ENCODE measurements at places on chromosomes 6 and 20.
A peak's percentile ranks its signal among the peaks of the same experiment; 100 is the strongest.

GRCh38 chr6:165599596-165600487 lies 63.2 kb downstream of the PDE10A start:
- DNase-seq: no peak

DNA sequence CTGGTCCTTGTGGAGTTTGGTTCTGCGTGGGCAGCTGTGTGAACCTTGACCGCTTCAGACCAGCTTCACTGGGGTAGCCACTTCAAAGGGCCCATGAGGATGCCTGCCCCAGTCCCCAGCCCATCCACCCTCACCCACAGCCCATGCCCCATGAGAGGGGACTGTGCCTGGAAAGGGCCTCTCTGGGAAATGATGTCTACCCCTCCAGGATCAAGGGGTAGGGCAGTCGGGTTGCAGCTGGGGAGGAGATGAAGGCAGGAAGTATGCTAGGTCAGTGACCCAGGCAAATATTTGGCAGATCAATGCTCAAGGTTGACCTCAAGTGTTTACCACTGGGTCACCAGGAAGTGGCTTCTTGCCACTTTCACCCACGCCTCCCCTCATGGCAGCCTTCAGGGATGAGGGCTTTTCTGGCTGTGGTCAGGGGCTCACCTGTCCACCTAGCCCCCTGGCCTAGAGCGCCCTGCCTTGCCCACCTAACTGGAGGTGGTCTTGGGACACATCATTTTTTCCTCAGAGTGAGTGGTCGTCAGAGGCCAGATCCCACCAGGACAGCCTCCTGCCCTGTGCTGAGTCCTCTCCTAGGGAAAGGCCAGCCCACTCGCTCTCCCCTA lies 109.5 kb downstream of the SNX5 start:
- no peak for DNase-seq

DNA sequence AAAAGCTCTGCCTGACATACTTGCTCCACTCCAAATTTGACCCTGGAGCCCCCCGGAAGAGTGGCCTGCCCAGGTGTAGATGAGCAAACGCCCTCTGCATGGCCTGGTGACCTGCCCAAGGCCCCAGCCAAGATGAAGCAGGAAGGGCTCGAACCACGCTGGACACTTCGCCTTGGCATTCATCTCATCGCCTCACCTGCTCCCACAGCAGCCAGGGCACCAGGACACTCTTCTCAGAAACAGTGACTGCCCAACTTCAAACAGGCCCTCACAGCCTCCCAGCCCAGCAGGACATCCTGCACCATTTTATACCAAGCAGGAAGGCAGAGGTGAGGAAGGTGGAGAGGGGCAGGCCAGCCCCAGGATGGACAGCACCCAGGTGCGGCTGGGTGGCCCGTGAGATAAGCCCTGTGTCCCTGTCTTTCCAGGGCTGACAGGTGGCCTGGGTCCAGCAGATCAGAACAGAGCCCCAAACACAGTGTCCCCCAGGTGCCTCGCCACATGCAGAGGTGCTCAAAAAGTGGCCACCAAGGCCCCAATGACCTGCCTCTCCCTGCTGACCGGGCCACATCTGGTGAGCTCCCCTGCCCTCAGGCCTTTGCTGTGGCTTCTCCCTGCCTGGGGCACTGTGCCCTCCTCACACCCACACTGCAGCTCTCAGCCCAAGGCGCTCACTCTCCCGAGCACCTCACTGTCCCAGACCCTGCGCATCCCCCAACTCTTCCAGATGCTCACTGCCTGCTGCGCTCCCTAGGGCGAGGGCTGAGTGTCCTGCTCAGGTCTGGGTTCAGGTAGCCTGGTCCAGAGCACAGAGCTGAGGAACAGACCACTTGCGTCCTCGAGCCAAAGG lies 7.2 kb downstream of the ACSS1 start:
- no peak for DNase-seq

- DNase-seq: no peak
Observed at GRCh38 chr6:21780679-21781078, 187.1 kb downstream of the SOX4 start.

- DNase-seq: no peak
Observed at GRCh38 chr20:32201977-32202363, 5.6 kb downstream of the PLAGL2 start.

GRCh38 chr20:17391127-17391771 lies 139.9 kb downstream of the BFSP1 start:
- DNase-seq: no peak

- peak; percentile 88 for DNase-seq
Observed at GRCh38 chr6:132798869-132799538, 567 bp upstream of the SLC18B1 start.

GRCh38 chr20:6579824-6580223 lies 187.7 kb upstream of the BMP2 start:
- no peak for DNase-seq

GRCh38 chr20:3775457-3776108 lies 5.7 kb downstream of the SPEF1 start:
- DNase-seq: no peak

- no peak for DNase-seq
Observed at GRCh38 chr6:25652007-25652515, at the start of gene SCGN. Gene SCGN (plus strand): TSS chr6:25652215. CDS start chr6:25652404, 189 bp downstream.

DNA sequence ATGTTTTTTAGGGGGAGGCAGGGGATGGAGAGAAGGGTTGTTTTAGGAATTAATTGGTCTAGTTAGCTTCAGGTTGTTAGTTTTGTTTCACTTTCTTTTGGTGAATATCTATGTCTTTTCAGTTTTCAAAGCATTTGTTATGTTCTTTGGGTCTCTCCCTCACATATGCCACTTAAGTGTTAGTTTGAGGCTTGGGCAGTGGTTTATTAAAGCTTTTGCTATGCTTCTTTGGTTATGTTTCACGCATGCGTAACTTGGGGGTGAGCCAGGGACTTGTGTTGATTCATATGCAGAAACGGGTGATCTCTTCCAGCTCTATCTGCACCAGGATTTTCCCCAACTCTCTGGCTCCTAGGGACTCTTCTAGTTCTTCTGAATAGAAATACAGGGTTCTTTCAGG lies 11.4 kb upstream of the MMS22L start:
- no peak for DNase-seq

GRCh38 chr6:72712910-72713309 lies 91.0 kb downstream of the KCNQ5 start:
- DNase-seq: no peak

Measured in NAMALWA (cell line).